ENCODE measurements at places on chromosomes 2 and 18.

- DNase-seq = no peak
Measured at GRCh38 chr2:113341191-113341869, 62.6 kb upstream of the PAX8 start.

GRCh38 chr2:235709124-235709813, 215.4 kb downstream of the AGAP1 start:
- DNase-seq = no peak

DNA sequence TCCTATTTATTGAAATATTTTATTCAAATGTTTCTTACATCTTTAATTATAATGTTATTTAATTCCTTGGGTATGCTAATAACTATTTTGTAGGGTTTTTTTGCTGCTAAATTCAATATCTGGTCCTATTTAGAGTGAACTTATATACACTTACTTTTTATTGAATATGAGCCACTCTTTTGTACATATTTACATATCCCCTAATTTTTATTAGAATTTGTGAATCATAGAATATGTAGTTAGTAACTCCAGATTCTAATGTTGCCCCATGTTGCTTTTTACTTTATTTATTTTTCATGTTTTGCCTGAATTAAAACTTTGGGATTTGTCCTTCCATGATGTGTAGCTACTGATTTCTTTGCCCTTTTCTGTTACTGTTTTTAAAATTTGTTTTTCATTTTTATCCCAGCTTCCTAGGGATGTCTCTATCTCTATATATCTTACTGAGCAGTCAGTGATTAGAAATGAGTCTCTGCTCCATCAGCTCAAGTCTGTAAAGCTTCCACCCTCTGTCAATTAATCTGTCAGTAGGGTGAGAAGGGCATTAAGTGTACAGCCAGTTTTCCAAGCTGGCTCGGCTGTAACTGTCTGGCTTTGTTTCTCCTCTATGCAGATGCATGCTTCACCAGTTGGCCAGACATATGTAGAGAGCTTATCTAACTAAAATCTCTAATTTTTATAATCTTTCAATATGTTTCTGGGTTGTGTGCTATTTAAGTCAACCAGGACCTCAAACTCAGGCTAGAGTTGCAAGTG, 256.9 kb downstream of the CDH19 start:
- DNase-seq = no peak

- DNase-seq = no peak
Measured at GRCh38 chr2:128729051-128729450, 410.4 kb upstream of the HS6ST1 start.

- no peak for DNase-seq
Measured at GRCh38 chr2:220783671-220784070, 788.4 kb downstream of the EPHA4 start.

- DNase-seq = no peak
Measured at GRCh38 chr18:56962322-56962721, 184.6 kb upstream of the BOD1L2 start.

- DNase-seq = no peak
Measured at GRCh38 chr2:81692566-81692965, 1388.0 kb upstream of the LRRTM1 start.

- DNase-seq = no peak
Measured at GRCh38 chr18:35861367-35862118, 110.9 kb upstream of the RMP24 start.

DNA sequence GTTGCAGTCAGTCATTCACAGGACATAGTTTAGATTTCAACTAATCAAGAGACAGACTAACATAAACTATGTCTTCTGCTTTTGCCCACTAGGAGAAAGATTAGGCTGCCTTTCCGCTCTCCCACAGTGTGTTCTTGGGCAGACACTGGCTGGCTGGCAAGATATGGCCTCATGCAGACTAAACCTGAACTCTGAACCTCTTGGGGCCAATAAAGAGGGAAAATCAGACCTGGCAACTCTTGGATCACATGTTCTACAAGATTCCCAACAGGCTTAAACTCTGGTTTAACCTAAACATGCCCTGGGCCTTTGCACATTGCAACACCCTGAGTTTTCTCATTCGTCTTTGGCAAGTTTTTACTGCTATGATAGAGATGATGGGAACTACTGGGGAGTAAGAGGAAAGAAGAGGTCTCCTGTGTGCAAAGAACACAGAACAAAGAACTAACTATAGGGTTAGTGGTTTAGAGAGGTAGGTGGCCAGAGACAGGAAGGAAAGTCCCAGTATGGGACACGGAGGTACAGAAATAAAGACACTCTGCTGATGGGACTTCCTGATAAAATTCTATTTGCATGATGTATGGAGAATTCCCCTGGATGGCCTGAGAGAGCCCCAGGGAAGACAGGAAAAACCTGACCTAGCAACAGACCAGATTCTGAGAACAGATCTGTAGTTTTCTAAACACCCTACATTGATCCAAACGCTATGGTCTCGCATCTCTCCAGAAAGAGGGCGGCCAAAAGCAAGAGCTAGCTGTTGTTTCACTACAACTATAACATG, 2.0 kb upstream of the ATRAID start:
- no peak for DNase-seq

DNA sequence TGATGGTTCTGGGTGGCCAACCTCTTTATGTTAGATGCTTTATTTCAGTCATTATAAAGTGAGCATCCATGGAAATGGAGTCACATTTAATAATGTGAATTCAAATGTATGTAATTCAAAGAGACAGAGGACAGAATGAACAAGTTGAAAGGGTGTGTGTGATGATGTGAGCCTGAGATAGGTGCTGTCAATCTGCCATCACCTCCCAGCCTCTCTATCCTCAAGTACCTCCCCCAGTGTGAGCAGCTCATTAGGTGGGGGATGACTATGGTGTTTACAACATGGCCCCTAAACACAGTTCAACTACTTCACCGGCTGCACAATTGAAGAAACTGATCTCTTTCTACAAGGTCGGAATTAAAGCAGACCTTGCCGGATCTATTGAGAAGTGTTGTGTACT, 74.7 kb upstream of the IGFBP5 start:
- DNase-seq = no peak

DNA sequence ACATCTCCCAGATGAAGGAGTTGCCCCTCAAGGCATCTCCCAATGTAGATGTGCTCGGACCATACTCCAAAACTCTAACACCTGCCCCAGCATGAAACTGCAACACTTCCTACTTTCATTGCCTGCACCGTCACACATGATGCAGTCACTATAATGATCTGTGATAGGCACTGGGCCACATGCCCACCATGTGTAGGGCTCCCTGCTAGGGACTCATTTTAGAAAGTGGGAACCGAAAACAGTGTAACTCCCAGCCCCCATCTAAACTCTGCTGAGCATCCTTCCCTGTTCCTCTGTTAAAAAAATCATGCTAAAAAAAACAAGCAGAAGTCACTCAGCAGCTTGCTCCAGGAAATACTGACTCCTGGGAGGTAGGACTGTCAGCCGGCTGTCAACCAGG, 496.1 kb upstream of the RAB6C start:
- DNase-seq = no peak

DNA sequence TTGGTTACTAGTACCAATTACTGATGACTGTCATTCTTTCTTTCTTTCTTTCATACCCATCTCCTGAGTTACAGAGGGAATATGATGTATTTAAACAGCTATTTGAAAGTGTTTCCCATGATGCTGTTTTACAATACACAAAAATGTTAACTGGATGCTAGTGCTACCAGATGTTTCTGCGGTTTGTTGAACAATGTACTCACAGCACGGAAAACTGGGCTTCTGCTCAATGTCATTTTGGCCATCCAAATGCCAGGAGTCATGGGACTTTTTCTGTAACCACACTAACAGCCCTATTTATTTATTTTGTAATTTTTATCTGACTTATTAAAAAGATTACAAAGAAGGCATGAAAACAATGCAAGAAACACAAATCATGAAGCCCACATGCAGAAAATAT, 313.8 kb downstream of the RIT2 start:
- no peak for DNase-seq

- no peak for DNase-seq
Measured at GRCh38 chr2:228860601-228861285, 410.3 kb downstream of the PID1 start.

DNA sequence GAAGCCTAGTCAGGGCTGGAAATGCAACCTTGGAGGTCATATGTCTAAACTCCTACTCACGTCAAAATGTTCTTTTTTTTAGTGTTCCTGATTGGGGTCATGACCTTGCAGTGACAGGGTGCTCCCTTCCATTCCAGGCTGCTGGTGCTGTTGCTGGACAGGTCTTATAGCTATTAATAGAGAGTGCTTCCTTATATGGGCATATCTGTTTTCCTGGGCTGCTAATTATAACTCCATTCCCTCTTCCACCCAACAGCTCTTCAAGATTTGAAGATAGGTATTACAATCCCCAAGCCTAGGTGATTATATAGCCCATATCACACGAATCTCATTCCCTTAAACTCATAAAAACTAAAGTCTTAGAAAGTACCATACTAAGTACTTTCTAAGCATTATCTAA, 12.6 kb downstream of the HOXD3 start:
- no peak for DNase-seq

GRCh38 chr2:229129738-229130371, 141.2 kb downstream of the PID1 start:
- no peak for DNase-seq

DNA sequence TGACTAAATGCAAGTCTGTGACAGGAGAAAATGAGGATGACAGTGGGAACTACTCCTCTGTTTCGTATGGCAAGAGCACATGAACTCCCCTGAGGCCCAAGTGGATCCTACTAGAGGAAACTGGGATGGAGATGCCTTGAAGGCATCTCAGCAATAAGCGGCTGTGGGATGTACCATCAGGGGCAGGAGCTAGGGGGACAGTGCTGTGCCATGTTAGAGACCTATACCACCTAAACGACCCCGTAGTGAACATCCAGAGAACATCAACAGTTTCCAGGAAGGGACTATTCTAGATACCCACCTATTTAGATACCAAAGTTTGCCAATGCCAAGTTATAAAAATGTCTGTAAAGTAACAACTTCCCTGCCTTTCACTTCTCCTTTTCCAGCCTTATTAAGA, 860.8 kb upstream of the ACVR2A start:
- DNase-seq = no peak

GRCh38 chr2:59578349-59578748, 975.1 kb downstream of the BCL11A start:
- no peak for DNase-seq

Data from thoracic aorta (tissue), 2 donors.